ENCODE measurements at places on chromosomes 6 and 20.

DNA sequence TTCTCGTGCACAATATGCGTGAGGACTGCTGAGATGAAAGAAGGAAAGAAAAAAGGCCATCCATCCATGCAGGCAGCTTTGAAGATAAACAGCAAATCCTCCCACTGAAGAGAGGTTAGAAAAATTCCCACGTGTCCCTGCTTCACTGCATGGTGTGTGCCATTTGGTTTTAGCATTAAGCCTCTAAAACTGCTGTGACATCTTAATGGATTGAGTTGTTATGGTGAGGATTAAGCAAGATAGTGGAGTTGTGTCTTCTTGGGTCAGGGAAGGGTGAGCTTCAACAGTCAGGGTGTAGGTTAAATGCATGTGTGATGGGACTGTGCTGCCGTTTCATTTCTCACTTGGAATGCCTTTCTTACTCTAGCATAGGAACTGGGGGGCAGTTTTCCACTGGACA, 50.5 kb downstream of the ZNF831 start:
- DNase-seq: no peak

GRCh38 chr20:51541189-51542032, 1.1 kb downstream of the NFATC2 start:
- peak; percentile 66 for DNase-seq

DNA sequence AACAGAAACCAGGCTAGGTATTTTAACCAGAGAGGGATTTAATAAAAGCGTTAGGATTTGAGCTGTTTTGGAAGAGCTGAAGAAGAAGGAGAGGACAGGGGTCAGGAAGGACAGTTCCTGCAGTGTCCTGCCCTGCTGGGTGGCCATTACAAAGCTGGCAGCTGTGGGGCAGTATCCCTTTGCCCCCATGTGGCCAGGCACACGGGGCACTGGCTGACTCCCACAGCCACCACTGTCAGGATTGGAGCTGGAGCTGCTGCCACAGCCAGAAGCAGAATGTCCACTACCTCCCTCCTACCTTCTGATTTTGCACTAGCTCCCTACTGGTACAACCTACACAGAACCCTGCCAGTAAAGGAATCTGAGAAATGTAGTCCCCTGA, 46.5 kb downstream of the SLC22A3 start:
- DNase-seq: no peak

- no peak for DNase-seq
Observed at GRCh38 chr20:2557873-2558580, 21.7 kb downstream of the TMC2 start.

DNA sequence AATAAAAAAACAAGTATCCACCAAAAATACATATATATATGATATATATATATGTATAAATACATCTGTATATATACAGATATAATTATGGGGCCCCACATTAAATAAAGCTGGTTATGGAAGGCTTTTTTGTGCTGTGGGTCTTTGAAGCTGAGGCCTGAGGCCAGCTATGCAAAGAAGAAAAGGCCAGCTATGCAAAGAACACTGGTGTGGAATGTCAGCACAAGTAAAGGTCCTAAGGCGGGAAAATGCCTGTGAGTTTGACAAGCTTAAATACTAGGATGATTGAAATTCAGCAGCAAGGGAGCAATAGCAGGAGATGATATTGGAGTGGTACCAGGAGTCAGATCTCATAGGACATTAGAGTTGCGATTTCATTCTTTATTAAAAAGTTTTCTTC, 25.2 kb downstream of the ADGRF1 start:
- DNase-seq: no peak

GRCh38 chr6:30884521-30885480, 482 bp downstream of the DDR1 start:
- DNase-seq: peak; percentile 22

GRCh38 chr6:37170273-37171200, 585 bp downstream of the PIM1 start:
- peak; percentile 58 for DNase-seq

- no peak for DNase-seq
Observed at GRCh38 chr6:15363523-15364400, 117.9 kb downstream of the JARID2 start.

DNA sequence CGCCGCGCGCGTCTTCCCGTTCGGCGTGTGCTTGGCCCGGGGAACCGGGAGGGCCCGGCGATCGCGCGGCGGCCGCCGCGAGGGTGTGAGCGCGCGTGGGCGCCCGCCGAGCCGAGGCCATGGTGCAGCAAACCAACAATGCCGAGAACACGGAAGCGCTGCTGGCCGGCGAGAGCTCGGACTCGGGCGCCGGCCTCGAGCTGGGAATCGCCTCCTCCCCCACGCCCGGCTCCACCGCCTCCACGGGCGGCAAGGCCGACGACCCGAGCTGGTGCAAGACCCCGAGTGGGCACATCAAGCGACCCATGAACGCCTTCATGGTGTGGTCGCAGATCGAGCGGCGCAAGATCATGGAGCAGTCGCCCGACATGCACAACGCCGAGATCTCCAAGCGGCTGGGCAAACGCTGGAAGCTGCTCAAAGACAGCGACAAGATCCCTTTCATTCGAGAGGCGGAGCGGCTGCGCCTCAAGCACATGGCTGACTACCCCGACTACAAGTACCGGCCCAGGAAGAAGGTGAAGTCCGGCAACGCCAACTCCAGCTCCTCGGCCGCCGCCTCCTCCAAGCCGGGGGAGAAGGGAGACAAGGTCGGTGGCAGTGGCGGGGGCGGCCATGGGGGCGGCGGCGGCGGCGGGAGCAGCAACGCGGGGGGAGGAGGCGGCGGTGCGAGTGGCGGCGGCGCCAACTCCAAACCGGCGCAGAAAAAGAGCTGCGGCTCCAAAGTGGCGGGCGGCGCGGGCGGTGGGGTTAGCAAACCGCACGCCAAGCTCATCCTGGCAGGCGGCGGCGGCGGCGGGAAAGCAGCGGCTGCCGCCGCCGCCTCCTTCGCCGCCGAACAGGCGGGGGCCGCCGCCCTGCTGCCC, 1.1 kb downstream of the SOX4 start:
- DNase-seq: peak; percentile 50

DNA sequence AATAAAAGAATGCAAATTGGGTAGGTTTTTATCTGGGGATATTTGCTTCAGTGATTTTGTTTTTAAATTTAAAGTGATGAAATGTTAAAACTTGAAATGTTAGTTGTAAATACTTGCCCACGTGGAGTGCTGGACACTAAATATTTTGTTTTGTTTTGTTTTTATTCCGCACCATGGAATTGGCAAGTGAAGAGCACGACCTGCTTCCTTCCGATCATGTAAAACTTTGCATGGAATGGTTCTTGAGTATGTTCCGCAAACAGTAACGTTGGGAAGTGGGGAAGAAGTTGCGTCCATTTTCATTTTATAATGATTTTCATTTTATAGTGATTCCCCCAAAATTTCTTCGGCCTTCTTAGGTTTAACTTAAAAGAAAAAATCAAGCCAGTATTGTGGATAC, 765 bp downstream of the IRAK1BP1 start:
- DNase-seq: no peak

DNA sequence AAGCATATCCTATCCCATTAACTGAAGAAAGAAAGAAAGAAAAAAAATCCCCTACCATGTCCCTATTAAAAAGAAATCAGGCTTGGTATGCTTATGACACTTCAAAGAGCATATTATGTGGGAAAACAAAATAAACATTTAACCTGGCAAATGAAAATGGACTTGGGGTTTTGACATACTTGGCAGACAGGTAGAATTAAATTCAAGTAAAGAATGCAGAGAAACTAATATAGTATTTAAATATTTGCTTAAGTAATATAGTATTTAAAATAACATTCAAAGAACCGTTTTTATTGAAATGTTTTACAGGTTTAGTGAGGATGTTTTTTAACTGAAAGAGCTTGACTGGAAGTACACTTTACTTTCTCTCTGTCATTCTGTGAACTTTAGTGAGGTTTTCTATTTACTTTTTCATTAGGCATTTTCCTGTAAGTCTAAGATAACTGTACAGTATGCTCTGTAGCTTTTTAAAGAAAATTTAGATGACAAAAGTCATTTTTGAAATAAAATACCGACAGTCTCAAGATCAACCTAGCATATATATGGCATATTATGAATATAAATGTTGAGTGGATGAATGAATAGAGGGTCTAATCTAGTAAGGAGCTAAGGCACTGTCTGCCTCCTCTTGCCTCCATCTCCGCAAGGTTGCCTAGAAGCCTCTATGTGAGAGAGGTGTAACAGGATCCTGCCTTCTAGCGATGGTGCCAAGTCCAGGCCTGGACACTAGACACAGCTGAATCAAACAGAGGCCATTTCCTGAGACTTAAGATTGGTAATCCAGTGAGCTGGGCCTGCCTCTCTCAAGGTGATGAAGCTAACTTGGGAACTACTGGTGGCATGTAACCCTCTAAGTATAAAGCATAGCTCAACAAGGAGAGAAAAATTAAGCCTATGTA, 344.4 kb upstream of the RUNX2 start:
- DNase-seq: no peak

DNA sequence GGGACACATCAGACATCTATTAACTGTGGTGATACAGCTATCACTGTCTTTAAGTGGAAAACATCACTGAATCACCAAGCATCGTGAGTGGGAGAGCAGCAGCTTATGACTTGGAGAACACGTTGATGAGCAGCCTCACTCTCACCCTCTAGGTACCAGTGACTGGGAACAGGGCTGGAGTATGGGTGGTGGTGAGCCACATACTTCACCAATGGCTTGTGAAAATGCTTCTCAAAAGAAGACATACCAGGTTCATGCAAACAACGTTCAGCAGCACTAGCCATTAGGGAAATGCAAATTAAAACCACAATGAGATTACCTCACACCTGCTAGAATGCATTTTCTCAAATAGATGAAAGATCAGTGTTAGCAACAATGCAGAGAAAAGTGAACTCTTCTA, 25.3 kb downstream of the SNX5 start:
- DNase-seq: no peak

- no peak for DNase-seq
Observed at GRCh38 chr6:92753956-92754355, 665.4 kb downstream of the EPHA7 start.

- peak; percentile 33 for DNase-seq
Observed at GRCh38 chr6:144582939-144583613, 297.9 kb downstream of the UTRN start.

- no peak for DNase-seq
Observed at GRCh38 chr6:161543684-161544309, 269.9 kb upstream of the AGPAT4 start.

GRCh38 chr20:33673410-33674293, 576 bp downstream of the NECAB3 start:
- DNase-seq: no peak

DNA sequence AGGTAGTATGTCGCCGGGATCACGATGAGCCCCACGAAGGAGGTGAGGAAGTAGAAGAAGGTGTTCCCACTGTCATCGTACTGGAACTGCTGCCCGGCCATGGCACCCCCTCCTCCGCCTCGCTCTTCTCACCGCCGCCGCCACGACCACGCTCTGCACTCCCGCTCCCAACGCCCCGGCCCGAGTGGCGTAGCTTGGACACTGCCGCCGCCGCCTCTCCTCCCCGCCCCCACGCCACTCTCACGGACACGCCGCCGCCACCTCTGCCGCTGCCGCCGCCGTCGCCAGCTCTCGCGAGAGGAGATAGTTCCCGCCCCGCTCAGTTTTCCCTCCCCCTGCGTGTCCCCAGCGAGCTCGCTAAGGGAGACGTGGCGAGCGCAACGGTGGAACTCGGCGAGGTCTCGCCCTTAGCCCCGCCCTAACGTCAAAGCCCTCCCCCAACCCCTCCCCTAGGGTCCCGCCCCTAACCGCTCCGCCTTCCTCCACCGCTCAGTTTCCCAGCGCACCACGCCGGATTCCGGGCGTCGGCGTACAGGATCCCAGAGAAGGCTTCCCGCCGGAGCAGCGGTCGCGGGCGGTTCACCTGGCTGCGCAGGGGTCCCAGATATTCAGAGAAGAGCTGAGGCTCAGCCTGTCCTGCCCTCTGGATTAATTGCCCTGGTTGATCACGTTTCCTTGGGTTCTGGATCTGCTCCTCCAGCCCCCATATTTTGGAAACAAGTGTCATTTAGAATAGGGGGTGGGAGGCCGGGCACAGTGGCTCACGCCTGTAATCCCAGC, at the start of gene SEC63:
Gene SEC63 (minus strand): TSS at position 300 of the 780 bp plus-strand sequence. CDS start 199 bp downstream, at position 101.
- DNase-seq: peak; percentile 97

- no peak for DNase-seq
Observed at GRCh38 chr6:39999006-39999867, 65.0 kb upstream of the MOCS1 start.

GRCh38 chr6:151215999-151216398, 23.8 kb upstream of the AKAP12 start:
- no peak for DNase-seq

DNA sequence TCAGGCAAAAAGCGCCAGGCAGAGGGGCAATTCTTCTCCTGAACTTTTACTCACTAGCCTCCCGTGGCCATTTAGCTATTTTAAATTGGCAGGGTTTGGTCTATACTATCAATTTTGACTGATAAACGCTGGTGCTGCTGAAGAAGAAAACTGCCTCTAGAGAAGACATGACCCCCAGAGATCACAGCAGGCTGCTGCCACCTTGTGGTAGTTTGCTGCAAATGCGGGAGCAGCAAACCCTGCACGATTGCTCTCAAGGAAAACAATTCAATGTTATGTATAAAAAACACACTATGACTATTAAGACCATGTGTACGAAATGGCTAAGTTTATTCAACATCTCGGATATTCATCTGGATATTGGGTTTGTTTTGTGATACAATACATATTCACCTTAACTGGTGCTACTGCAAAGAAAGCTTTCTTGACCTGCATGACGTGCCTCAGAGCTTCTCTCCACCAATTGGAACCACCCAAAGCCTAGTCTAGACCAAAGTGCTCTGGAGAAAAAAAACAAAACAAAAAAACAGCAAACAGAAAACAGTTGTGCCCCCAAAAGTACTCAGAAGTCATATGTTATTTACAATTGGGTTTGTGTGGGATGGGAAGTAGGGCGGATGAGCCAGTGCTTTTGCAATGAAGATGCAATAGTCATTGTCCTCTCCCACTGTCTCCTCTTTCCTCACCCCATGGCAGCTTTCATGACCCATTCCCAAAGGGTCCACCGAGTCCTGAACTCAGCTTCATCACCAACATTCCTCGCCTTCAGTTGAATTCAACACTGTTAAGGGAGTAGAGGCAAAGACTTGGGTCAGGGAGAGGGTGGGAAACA, 19.6 kb upstream of the IL17F start:
- DNase-seq: peak; percentile 53

DNA sequence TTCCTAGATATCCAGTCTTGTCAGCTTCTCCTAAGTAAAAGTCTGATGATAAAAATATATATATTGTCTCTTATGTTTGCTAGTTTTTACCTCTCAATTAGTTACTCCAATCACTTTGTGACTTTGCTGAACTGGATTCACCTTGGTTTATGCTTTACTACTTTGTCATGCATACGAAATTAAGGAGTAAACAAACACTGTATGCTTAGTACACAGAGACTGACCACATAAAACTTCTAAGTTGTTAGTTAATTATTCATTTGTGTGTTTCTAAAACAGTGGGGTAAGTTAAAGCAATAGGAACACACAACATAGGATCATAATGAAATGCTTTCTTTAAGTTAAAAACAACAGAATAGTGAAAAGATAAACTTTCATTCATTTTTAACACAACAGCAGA, 877.3 kb upstream of the MAP3K7 start:
- no peak for DNase-seq

GRCh38 chr20:54083459-54083858, 13.1 kb upstream of the BCAS1 start:
- DNase-seq: no peak
